ENCODE measurements at places on chromosomes 13 and 19. TPM values are rescaled to one million over a fixed set of nuclear protein-coding genes. Genes with fewer than 3 reads are reported as not detected.
A peak's percentile ranks its signal among the peaks of the same experiment; 100 is the strongest.

The VMAC gene
- total RNA-seq, result 6.3 TPM

The CYSLTR2 gene
- 0.57 TPM for total RNA-seq

The HSPB6 gene
- 13.2 TPM for total RNA-seq

The SRRM5 gene
- total RNA-seq, result 0.31 TPM

The CEACAM21 gene
- total RNA-seq, result 12.2 TPM

The OLFM2 gene
- total RNA-seq, result 11.9 TPM

The ZNF71 gene
- 6.7 TPM for total RNA-seq

The SBK3 gene
- total RNA-seq, result 1.2 TPM

The LILRA6 gene
- 5.3 TPM for total RNA-seq

The CGB1 gene
- not detected for total RNA-seq

The ZNF562 gene
- total RNA-seq, result 26.8 TPM

The SIGLEC8 gene
- total RNA-seq, result 0.34 TPM

The KLC3 gene
- 1.6 TPM for total RNA-seq

The RHPN2 gene
- total RNA-seq, result 15.7 TPM

The NPAS1 gene
- 1.0 TPM for total RNA-seq

DNA sequence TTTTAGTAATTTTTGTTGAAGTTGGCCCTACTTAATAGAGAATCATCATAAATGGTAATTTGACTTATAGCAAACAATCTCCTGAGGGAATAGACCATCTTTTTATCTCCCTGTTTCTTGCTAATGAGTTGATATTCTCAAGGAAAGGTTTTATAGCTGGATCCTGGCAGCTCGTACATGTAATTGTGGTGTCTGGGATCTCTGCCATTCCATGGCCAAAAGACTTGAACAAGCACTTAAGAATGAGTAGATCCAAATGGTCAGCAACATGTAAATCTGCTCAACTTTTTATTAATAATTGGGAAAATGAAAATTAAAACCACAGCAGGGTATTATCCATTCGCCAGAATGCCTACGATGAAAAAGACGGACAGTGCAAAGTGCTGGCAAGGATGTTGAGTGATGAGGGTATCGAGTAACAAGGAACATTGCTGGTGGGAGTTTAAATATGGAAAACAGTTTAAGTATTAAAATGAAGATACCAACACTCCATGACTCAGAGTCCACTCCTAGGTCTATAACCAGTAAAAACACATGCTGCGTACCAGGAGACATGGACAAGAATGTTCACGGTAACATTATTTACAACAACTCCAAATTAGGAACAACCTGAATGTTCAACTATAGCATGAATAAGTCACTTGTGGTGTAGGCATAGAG, 5.1 kb upstream of the GPR18 start:
- DNase-seq, result peak; percentile 32

GRCh38 chr13:90709319-90709718, 638.2 kb upstream of the MIR17HG start:
- no peak for DNase-seq

GRCh38 chr13:38301236-38301635, 48.4 kb upstream of the UFM1 start:
- DNase-seq, result peak; percentile 4

GRCh38 chr13:66703597-66703996, 526.5 kb downstream of the PCDH9 start:
- DNase-seq, result no peak

- no peak for DNase-seq
Measured at GRCh38 chr13:74444864-74445479, 310.8 kb upstream of the KLF12 start.

- DNase-seq, result no peak
Measured at GRCh38 chr13:93789058-93789457, 562.5 kb downstream of the GPC6 start.

DNA sequence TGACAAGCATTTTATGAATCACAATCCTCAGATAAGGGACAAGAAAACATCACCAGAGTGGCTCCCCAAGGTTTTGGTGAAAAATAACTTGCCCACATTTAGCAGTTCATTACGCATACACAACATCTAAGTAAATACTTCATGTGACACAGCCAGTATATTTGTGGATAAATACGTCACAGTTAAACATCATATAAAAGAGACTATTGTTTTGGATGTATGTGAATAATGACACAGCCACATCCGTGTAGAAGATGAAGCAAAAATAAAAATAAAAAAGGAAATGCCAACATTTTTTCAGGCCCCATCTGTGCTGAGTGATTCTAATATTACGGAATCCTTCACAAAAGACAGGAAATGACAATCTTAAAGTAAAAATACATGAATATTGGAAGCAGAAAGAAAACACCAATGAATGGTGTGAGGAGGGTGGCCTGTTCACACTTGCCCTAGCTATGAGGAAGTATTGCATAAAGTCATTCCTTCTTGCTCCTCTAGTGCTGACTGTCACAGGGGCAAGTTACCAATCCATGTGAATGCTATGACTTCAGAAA, 457.1 kb downstream of the KLF12 start:
- DNase-seq, result peak; percentile 29

- no peak for DNase-seq
Measured at GRCh38 chr19:55133639-55134444, 15.2 kb downstream of the TNNT1 start.

GRCh38 chr19:32692727-32693061, 1.1 kb downstream of the NUDT19 start:
- no peak for DNase-seq

DNA sequence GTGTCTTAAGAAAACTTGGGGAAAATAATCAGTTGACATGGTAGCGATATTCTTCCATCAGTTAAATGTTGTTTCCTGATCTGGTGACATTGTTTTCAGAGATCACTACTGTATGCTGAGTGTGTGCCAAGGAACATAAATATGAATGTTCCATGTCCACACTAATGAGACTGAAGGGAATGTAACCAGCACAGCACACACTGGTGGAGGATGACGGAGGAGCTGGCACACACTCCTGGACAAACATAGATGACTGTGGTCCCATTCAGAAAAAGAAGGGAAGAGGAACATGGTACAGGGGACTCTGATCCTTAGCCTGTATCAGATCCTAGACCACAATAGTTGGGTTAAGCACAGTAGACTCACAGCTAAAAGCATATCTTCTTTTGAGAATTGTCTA, 574.8 kb downstream of the MYO16 start:
- DNase-seq, result peak; percentile 3

GRCh38 chr13:44148159-44148914, 225.3 kb upstream of the SERP2 start:
- no peak for DNase-seq

GRCh38 chr13:110132225-110132982, 174.6 kb downstream of the COL4A1 start:
- no peak for DNase-seq

DNA sequence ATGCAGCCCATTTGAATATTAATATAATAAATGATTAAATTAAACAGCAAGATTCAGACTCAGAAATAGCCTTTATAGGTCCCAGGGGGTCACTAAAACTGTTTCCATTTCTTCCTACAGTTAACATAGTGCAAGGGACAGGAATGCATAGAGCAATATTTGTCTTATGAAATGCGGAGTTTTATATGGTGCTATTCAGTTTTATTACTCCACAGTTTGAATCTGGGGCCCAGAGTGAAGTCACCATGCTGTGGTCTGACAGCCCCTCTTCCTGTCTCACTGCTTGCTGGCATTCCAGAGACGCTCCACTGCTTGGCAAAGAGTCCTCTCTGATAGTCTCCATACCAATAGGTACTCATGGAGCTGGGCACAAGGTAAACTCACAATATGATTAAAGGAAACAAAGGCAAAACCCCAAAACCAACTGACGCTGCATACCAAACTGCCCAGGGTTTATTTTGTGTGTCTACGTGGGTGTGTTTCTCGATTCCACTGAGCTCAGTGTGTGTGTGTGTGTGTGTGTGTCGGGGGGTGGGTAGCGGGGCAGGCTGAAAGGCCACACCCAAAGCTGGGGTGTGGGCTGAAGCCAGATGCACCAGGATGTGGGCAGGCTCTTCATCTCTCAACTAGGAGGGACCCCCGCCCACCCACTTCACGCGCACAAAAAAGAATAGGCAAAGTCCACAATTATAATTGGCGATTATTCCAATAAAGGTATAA, 277.9 kb downstream of the TSHZ3 start:
- peak; percentile 51 for DNase-seq

DNA sequence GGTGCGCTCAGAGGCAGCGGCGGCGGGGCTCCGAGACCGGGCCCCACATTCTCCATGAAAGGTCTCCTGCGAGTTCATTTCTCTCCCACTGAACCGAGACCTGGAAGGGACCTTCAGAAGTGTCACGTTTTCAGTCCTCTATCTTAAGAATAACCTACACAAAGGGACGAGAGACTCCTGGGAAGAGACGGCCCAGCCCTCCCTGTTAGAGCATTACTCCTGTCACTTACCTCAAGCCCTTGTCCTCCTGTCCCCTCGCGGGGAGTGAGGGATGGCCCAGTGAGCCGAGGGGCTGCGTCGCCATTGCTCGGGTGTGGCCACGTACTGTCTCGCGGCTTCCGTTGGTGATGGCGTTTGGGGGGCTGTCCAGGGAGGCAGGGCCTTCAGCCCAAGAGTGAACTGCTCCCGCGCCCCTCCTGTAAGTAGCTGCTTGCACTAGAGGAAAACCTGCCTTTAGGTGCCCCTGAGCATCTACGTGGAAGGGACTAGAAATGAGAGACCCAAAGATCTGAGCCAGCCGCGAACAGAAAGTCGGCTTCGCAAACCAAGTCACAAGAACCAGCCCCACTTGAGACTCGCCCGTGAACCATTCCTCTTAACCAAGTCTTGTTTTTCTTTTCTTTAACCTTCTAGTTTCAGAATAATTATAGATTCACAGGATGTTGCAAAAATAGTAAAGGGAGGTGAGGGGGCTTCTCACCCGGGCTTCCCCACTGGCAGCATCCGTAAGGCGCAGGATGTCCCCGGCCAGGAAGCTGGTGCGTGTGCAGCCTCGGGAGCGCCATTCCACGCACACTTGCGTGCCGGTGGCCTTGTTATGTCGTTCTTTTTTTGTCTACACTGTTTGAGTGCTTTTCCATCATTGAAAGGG, 21.1 kb upstream of the NDUFS7 start:
- DNase-seq, result no peak

- DNase-seq, result peak; percentile 50
Measured at GRCh38 chr13:50531917-50532899, 311.3 kb downstream of the DLEU7 start.

GRCh38 chr19:41206456-41206855, 12.6 kb upstream of the AXL start:
- DNase-seq, result no peak

DNA sequence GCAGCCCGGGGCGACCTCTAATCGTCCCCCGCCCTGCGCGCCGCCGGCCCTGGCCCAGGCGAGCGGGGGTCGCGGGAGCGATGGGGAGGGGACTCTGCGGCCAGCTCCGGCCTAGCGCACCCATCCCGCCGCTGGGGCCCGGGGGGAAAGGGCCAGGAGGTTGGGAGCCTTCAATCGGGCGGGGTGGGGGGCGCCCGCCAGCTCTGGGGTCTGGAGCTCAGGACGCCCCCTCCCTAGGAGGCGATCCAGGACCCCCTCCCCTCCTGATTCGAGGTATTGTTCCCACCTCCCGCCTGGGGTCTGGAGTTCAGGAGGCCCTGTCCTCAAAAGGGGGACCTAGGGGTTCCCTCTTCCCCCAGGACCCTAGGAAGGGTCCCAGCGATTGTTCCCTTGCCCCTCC, 430 bp downstream of the ZNF358 start:
- DNase-seq, result no peak

- DNase-seq, result peak; percentile 99
Measured at GRCh38 chr19:46856062-46857022, 4.5 kb upstream of the ARHGAP35 start.

DNA sequence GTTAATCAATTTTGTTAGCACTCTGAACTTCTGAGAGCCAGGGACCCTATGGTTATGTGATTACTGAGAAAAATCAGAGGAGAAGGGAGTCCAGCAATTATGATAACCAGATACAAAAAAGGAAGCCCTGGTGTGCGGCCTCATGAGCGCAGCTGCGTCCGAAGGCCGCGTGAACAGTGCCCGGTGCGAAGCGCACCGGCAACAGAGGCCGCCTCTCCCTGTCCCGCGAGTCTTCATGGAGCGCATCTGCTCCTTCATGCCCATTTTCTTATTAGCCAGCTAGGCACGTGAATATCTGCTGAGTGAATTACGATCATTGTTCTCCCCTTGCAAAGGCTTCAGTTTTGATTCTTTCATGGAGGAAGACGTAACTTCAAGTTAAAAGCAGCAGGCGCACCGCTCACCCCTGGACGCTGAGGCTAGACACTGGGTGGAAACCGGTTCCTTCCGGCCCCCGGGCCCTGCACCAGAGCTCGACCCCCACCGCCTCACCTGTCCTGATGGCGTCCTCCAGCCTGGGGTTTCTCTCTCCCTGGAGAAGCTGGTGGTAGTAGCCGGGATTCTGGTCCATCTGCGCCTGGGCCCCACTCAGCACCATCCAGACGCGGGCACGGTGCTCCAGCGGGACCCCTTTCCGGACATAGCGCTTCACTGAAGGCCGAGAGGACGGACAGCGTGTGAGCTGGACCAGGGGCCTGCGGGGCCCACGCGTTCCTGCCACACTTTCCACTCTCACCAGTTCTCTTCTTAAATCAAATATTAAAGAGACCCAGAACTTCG, 8.9 kb downstream of the GRTP1 start:
- no peak for DNase-seq

- no peak for DNase-seq
Measured at GRCh38 chr13:23753458-23753857, 135.7 kb downstream of the MIPEP start.

GRCh38 chr19:14096272-14096992, 5.9 kb upstream of the SAMD1 start:
- no peak for DNase-seq

- DNase-seq, result peak; percentile 67
Measured at GRCh38 chr19:3450796-3451411, 29.4 kb downstream of the SMIM24 start.

DNA sequence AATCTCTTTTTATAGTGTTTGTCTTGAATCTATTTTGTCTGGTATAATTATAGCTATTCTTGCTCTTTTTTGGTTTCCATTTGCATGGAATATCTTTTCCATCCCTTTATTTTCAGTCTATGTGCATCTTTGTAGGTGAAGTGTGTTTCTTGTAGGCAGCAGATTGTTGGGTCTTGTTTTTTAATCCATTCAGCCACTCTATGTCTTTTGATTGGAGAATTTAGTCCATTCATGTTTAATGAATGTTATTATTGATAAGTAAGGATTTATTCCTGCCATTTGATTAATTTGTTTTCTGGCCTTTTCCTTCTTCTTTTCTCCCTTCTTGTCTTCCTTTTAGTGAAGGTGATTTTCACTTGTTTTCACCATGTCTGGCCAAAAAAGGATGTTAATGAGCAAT, 11.7 kb upstream of the ZDHHC20 start:
- DNase-seq, result no peak

DNA sequence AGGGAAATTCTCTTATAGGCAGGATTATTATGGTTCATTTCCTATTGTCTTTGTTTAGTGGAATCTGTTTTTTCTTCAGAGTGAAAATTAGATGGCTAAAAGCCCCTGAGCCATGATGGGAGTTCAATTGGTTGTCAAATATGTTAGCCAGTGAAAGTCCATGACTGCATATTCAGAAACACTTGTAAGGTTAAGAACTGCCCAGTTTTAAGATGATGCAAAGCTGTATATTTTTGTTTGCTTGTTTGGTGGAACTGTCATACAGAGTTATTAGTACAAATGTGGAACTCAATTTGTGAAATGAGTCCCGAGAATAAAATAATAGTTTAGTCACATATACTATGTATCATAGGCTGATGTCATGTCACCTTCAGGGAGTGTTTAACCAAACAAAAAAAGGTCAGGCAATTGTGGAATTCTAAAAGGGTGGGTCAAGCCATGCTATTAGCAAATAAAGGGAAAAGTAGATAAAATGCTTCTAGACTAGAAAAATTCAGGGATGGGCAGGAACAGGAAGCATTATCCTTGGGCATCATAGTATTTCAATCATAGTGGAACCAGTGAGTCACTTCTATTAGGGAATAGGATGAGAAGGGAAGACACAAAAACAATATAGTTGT, 248.3 kb upstream of the SLITRK1 start:
- DNase-seq, result no peak

Data from lung (tissue), 17 donors.